ENCODE measurements at places on chromosomes 2 and 18.

GRCh38 chr2:119823734-119824334, 64.1 kb downstream of the PTPN4 start:
- DNase-seq, result no peak

DNA sequence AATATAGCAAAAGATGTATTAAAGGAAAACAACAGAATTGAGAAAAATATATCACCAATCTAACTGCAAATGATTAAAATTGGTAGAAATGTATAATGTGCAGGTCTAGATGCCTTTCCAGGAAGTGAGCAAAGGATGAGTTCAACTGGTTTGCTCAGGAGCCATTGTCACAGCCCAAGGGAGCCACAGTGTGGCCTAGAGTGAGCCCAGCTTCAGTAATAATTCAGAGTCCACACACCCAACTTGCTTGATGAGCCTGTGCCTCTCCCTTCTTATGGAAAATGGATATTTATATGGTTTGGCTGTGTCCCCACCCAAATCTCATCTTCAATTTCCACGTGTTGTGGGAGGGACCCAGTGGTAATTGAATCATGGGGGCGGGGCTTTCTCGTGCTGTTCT, 92.2 kb upstream of the ASAP2 start:
- no peak for DNase-seq

DNA sequence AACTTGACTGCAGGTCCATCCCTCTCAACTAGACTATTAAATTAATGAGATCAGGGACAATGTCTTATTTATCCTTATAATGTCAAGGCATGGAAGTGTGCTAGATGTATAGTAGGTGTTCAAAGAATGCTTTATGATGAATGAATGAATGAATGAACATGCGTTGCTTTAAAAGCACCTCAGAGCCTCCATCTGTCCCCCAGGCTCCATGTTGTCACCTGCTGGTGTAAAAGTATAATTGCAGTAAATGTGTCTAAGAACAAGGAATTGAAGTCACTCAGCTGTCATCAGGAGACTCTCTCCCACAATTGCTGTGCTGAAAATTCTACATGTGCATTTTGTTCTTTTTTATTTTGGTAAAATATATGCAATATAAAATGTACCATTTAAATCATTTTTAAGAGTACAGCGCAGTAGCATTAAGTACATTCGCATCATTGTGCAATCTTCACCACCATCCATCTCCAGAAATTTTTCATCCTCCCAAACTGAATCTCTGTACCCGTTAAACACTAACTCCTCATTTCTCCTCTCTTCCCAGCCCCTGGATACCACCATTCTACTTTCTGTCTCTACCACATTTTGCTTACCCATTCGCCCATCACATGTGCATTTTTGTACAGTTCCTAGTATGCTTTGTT, 52.6 kb downstream of the GNAL start:
- DNase-seq, result no peak

DNA sequence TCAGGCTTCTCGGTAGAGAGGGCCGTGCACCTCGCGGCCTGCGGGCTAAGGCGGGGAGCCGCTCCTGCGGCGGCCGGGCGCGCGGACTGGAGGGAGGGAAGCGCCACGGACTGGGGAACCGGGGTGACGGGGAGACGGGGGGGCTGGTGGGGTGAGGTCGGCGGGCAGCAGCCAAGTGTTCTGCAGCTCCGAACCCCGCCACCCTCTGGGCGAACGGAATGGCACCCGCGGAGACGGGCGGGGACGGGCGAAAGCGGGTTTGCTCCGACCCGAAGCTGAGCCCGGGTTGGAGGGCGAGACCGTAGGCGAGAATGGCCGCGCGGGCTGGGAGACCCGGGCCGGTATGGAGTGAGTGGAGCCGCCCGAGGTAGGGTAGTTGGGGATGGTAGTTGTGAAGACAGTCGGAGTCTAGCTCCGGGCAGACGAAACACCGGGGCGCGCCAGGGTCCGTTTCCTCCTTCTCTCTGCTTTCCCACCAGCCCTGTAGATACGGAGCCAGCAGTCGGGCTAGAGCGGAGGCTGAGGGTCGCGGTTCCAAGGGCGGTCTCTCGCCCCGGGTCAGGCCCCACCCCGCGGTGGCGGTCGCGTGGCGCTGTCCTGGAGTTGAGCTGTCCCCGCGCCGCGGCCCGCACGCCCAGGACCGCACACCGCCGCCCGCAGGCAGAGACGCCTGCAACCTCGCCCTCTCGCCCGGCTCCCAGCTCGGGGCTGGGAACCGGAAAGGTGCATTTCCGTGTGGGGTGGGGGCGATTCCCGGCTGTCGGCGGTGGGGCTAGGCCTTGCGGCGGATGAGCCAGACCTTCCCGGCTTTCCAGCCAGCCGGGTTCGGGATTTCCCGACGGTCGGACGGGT, 160.3 kb upstream of the SIX2 start:
- DNase-seq, result no peak

GRCh38 chr2:196277002-196277401, 105.6 kb upstream of the STK17B start:
- no peak for DNase-seq

DNA sequence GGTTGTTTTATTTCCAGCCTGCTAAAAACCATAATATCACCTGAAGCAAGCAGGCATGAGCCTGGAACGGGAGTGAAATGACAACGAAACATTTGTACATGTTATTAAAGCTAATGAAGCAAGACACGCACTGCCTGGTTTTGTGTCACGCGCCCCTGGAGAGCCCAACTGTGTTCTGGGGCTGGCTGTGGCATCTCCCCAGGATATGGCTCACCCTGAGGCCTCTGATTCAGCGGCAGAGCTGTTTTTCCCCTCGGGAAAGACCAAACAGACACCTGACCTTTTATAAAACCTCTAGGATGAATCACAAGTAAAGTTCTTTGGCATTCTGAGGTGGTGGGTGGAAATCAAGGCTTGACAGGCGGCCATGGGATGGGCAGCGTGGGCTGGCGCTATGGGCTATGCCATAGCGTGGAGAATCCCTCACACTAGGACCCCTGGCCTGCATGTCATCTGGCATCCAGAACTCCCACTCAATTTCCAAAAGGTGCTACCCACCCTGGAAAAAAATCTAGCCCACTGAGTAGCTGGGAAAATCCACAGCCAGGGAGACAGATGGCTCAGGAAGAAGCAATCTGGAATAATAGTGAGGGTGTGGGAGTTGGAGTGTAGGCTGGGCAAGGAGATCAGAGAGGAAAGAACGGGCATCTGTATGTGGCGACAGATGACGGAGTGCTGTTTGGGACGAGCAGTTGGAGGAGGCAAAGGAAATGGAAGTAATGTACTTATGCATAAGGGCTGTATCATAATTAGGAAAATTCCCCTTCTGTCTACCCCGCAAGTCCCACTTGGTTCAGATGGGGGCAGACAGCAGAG, 262.0 kb downstream of the AFF3 start:
- no peak for DNase-seq

DNA sequence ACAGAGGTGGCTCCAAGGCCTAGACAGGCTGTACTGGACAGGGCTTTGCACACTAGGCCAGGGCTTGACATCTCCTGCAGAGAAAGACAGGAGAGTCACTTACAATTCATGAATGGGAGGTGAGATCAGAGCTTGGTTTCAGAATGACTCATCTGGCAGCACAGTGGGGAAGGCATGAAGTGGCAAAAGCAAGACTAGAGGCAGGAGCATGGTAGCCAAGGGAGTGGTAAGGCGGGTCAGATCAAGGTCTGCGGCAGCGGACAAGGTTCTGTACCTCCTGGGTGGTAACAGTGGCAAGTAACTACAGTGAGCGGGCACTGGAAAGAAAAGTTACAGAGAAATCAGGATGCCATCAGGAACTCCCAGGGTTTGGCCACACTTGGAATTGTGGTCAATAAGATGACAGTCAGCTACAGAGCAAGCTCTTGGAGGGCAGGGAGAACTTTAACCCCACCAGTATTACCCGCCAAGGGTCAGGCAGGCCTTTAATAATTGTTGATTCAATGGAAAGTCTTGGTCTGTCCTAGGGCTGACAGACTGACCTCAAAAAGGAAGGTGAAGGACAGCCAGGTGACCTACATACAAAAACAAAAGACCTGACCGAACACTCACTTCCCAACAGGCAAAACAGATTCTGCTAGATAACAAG, 5.7 kb downstream of the MCFD2 start:
- no peak for DNase-seq
